ENCODE measurements at places on chromosomes 7 and 10.

GRCh38 chr10:34758447-34758996 lies 56.6 kb downstream of the PARD3 start:
- no peak for DNase-seq

- DNase-seq: no peak
Measured at GRCh38 chr10:15196021-15196834, 27.7 kb upstream of the NMT2 start.

DNA sequence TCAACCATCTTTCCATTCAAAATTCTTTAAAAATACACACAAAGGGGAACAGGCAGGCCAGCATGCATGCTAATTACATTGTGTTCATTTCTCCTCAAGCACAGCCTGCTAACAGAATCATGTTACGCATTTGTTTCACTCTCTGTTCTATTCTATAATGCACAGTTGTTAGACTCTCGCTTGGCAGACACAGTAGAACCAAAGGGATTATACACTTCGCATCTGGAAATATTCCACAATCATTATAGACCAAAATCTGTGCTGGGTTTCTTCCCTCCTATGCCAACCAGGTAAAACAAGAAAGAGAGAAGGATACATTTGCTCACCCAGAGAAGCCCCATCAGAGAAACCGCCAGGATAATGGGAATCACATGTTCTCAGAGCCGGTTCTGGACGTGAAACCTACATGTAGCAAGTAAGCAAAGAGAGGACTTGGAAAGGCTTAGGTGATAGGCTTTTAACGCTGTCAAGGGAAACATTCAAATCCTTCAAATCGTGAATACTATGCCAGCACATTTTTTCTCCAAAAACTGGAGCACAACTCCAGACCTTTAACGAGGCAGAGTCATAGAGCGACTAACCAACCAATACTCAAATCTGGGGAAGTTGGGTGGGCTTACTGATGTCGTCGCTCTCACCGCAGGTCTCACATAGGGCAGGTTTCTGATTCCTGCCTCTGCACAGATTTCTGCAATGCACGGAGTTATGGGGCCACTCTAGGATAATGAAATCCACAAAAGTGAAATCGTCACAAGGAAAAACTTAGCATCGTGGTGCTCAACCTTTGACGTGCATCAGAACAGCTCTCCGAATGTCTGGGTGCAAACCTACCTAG lies 380.5 kb upstream of the AUTS2 start:
- no peak for DNase-seq

DNA sequence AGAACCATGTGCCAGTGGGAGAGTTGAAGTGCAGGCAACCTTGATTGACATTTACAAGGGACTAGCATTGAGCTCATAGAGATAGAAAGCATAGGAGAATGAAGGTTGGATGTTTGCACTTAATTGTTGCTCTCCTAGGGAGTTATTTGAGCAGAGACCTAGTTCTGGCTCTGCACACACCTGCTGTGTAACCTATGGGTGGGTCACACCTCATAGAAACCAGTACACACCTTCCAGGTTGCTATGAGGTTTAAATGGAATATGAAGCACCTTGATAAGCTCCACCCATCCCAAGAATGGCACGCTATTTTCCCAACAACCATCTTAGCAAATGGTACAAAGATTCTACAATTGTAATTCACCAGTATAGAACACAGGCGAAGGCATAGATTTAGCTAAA lies 86.2 kb upstream of the AOAH start:
- DNase-seq: no peak

GRCh38 chr7:49692516-49692915 lies 80.9 kb upstream of the VWC2 start:
- no peak for DNase-seq

DNA sequence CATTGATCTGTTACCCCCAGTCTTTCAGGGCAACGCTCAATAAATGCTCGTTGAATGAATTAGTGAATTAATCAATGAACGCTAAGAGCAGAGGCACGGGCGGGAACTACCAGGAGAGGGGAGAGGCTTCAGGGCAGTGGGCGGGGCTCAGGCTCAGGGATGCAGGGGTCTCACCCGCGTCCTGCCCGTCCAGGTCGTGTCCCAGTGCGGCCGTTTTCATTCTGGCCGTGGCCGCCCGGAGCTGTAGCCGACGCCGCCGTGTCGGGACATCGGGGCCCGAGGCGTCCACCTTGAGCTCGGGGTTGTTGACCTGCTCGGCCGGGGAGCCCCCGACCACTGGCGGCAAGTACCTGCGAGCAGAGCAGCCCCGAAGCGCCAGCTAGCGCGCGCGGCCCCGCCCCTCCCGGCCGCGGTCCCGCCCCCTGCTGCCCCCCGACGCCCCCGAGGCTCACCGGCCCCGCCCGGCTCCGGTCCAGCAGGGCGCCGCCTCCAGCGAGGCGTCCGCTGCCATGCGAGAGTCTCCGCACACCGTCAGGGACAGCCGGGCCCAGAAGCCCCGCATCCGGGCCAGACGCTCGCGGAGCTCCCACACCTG lies 2.8 kb upstream of the GAL3ST4 start:
- DNase-seq: no peak

- DNase-seq: no peak
Measured at GRCh38 chr10:133008196-133008595, 65.8 kb upstream of the CFAP46 start.

GRCh38 chr10:51403521-51403920 lies 295.9 kb downstream of the CSTF2T start:
- no peak for DNase-seq

GRCh38 chr7:38932509-38933168 lies 23.6 kb upstream of the VPS41 start:
- peak; percentile 22 for DNase-seq

DNA sequence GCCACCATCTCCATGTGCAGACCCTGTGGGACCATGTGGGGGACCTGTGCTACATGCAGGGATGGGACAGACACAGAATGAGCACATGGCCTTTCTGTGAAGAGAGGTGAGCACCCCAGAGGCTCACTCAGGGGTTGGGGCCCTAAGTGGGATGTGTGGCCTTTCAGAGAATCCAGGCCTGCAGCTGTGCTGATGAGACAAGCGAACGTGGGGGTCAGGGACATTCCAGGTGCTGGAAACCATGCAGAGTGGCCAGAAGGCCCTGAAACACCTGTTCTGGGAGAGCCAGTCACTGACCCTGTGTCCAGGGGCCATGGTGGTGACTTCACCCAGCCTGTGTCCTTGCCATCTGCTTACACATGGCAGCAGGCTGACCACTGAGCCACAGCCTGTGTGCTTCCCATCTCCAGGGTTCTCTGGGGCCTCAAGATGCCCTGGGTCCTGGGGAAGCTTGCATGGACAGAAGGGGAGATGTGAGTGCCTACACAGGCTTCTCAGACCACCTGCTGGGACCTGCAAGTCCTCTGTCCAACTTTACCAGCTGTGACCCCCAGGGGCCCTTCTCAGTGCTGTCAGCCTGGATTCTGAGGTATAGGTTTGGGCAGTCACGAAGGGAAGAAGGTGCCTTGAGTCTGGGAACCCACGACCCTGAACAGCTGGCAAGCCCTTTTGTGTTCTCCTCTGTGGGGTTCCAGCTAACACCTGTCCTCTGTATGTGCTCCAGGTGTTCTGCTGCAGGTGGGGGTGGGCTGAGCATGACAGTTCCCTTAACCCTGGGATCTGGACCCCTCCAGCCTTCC lies 17.6 kb downstream of the RAMP3 start:
- no peak for DNase-seq

GRCh38 chr7:126993626-126994213 lies 259.0 kb downstream of the GRM8 start:
- no peak for DNase-seq

DNA sequence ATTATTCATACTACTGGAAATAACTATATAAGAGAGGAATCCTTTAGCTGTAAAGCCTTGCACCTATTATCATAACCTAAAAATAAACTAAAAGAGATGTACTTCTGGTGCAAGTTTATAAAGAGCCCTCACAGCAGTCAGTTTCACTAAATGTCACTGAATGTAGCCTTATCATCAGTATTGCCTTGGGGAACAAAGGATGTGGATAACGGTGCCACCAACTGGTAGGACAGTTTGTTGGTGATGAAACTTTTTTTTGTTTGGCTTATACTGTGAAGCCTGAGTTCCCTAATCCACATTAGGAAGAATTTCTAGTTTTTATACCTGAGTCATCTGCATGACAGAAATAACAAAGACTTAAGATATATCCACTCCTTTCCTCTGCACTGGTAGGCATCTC lies 117.9 kb upstream of the COL1A2 start:
- DNase-seq: no peak

DNA sequence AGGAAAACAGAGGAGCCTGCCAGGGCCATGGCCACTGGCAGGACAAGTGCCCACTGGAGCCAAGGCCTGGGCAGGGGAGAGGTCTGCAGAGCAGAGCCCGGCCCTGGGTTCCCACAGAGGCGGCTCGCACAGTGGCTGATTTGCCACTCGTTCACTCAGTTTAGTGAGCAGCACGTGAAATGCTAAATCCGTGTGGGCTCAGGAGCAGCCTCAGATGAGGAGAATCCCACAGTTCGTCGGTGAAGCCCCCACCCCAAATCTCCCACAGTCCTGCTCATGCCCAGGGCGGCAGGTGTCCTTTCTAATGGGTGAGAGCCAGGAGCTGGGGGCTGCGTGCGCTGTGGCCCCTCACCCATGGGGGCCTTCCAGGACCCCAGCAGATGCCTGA lies 107.7 kb upstream of the FAM20C start:
- DNase-seq: no peak

DNA sequence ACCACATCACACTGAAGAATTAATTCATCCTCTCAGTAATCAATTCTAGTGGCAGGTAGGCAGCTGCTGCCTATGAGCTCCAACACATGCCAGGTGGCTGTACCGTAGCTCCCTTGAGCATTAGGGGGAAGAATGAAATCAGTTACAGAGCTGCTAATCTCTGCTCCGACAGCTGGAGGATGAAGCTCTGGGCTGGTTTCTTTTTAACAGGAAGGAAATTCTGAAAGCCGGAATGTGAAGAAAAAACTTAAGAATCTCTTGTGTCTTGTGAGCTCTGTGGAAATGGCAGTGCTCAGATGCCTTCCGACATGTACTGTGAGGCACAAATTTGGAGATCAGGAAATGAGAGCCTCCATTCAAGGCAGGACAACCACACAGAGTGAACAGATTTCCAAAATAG lies 2.8 kb upstream of the AHCYL2 start:
- DNase-seq: no peak

GRCh38 chr10:49518982-49519578 lies 19.8 kb downstream of the ERCC6 start:
- no peak for DNase-seq

GRCh38 chr7:139084709-139085108 lies 24.8 kb downstream of the ZC3HAV1 start:
- no peak for DNase-seq

GRCh38 chr7:103685646-103686045 lies 239.6 kb upstream of the SLC26A5 start:
- DNase-seq: no peak

GRCh38 chr7:26857506-26858240 lies 6.7 kb downstream of the SKAP2 start:
- no peak for DNase-seq

GRCh38 chr7:5598769-5599371 lies 175.2 kb upstream of the TNRC18 start:
- no peak for DNase-seq

- DNase-seq: no peak
Measured at GRCh38 chr7:92608380-92609322, 18.5 kb upstream of the FAM133B start.

DNA sequence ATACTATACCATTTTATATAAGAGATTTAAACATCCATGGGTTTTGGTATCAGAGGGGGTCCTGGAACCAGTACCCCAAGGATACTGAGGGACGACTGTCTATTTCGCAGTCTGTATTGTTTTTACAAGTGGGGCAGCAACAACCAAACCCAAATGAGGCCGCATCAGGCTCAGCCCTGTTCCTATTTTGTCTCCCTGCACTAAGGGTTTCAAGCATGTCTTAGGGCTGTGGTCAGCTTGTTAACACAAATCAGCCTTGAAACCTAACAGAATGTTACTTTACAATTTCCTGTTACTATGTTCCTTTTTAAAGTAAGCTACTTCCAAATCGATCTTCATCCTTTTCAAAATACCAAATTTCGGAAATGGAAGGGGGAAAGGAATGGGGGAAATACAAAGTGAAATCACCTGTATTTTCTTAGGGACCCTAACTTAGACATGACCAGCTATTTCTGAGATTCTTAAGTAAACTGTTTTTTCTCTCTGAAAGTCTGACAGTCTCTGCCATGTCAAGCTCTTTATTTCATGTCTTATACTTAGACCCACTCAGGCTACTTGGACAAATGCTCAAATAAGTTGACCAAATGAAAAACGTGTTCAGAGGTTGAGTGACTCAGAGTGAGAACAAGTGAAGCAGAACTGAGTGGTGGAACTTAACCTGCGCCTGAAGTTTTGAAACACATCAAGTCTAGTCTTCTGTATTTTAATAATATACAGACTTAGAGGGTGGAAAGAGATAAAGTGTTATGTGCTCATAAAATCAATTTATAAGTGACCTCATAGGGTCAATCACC lies 75.8 kb downstream of the C1GALT1 start:
- DNase-seq: no peak

DNA sequence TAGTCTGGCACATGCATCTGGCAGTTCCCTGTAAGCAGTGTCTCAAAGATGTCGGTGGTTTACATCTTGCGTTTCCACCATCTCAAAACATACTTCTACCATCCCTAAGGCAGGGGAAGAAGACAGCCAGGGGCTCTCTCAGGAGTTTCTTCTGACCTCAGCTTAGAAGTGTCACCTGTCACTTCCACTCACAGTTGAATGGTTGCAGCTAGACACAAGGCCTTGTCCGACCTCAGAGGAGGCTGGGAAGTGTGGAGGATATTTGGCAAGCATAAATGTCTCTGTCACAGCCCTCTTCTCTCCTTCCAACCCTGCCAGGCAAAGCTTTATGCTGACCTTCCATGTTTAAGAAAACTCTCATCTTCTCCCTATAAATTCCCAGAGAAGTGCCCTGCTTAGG lies 193.3 kb downstream of the HERPUD2 start:
- no peak for DNase-seq

- DNase-seq: no peak
Measured at GRCh38 chr10:48551861-48552591, 52.8 kb downstream of the ARHGAP22 start.

- DNase-seq: no peak
Measured at GRCh38 chr10:82922046-82922445, 1047.1 kb downstream of the NRG3 start.

DNA sequence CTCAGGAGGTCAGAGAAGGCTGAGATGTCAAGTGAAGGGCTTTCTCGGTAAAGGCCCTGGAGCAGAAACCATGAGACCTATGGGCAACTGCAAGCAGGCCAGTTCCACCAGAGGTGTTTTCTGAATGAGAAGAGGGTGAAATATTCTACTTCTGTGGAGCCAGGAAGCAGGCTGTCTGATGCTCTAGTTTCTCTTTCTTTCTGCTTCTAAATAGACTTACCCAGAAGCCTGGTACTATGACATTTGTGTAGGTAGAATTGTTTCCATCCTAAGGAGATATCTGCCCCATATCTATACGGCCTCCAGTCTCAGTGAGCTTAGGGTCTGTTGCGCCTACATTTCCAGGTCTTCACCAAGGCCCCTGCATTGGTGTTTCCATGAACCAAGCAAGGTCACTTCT lies 73.4 kb upstream of the CC2D2B start:
- DNase-seq: no peak

Measured in stimulated activated CD8-positive, alpha-beta memory T cell treated with anti-CD3 and anti-CD28 coated beads, Interleukin-15, amount 100 ng/mL, for 1 hour (primary cell).